ENCODE measurements at places on chromosomes 5 and 9.

- no peak for DNase-seq
Observed at GRCh38 chr5:53454719-53455000, 25.8 kb upstream of the FST start.

DNA sequence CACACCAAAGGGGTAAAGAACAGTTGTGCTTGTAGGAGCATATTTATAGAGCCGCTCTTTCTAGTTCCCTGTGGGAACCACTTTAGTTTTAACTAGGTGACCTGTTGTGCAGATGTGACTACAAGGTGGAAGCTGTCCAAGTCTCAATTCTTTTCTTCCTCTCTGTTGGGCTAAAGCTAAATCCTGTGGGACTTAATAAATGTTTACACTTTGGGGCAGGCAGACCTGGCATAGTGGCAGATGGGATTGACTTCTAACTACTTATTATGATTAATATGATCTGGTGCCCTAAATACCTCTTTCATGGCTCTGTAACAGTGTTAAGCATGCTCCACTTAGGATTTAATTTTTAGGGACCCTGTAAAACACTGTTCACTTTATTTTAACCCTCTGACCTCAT is 265.3 kb downstream of the KCTD16 start:
- no peak for DNase-seq

DNA sequence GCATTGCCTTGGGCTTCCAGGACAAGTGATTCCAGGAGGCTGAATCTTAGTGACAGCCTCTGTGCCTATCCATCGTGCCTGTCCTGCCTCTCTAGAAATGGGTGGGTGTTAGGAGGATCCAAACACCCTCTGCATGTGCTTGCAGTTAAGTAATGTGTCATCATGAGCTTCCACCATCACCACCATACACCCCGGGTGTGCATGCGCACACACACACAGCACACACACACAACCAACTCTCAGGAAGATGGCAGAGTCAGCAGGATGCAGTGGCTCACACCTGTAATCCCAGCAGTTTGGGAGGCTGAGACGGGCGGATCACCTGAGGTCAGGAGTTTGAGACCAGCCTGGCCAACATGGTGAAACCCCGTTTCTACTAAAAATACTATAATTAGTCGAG is 22.8 kb upstream of the CERCAM start:
- DNase-seq: no peak

- DNase-seq: peak; percentile 61
Observed at GRCh38 chr9:98248737-98249474, 6.5 kb downstream of the TBC1D2 start.

DNA sequence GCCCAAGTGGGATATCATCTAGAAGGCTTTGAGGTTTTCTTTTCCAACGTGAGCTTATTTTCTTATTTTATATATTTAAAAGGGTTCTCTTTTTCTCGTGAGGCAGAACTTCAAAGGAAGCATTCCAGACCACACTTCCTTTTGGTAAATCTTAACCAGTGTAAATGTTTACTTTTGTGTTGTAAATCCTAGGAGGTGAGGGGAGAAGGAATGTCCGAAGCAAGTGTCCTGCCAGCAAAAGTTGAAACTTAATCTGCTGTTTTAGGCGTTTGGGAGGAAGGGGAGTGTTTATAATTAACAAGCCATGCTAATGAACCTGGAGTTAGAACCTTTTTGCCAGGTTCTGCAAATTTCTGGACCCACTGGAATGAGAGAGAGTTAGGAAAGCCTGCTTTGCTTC is 37.9 kb downstream of the WWC1 start:
- no peak for DNase-seq

DNA sequence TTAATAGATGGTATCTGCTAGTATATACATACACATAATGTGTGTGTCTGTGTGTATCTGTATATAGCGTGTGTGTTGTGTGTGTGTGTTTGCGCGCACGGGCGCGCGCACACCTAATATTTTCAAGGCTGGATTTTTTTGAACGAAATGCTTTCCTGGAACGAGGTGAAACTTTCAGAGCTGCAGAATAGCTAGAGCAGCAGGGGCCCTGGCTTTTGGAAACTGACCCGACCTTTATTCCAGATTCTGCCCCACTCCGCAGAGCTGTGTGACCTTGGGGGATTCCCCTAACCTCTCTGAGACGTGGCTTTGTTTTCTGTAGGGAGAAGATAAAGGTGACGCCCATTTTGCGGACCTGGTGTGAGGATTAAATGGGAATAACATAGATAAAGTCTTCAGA is 757 bp downstream of the FXN start:
- no peak for DNase-seq

GRCh38 chr9:72894342-72894741 is 58.5 kb downstream of the ALDH1A1 start:
- no peak for DNase-seq

GRCh38 chr5:109929911-109930310 is 240.2 kb downstream of the MAN2A1 start:
- DNase-seq: no peak

DNA sequence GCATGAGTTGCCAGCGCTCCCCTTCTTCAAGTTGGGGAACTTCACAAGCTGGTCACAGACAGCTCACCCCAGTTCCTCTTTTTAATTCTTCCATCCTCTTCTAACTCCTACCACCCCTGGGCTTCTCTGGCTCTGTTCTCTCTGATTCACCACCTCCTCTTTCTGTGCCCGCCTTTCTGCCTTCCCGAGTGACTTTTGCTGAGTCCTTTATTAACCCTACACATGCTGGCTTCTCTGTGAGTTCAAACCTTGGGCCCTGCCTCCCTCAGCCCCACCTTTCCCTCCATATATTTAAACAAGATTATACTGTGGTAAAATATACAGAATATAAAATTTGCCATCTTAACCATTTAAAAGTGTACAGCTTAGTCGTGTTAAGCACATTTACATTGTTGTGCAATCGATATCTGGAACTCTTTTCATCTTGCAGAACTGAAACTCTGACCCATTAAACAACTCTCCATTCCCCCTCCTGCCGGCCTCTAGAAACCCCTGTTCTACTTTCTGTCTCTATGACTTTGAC is 32.0 kb downstream of the SLC46A2 start:
- DNase-seq: no peak

DNA sequence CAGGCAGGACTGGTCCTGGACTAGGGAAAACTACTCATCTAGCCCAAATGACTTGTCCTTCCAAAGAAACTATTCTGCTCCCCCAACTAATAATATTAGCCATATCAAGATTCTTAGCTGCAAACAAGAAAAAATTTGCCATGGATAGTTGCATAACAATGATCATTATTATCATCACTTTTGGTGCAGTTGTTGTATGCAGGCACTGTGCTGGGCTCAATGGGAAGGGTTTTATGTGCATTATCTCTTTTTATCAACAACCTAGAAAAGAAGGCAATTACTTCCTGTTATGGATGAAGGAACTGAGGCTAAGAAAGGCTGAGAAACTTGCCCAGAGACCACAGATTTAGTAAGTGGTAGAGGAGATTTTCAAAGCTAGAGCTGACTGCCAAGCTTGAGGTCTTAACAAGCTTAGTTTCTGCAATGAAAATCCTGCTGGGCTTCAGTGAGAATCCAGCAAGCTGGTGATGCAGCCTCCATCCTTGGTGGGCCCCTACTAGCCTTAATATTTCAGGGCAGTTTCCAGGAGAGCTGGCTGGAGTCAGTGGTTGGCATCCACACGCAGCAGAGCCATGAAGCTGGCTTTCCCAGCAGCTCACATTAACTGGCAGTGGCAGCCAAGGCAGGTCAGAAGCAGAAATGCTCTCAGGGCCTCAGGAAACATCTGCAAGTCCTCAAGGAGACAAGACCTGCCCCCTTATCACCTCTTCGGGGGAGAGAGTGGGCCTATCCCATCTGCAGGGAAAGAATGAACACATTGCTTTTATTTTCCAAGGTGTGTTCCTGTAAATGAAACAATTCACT is 20.5 kb upstream of the MEGF9 start:
- no peak for DNase-seq

DNA sequence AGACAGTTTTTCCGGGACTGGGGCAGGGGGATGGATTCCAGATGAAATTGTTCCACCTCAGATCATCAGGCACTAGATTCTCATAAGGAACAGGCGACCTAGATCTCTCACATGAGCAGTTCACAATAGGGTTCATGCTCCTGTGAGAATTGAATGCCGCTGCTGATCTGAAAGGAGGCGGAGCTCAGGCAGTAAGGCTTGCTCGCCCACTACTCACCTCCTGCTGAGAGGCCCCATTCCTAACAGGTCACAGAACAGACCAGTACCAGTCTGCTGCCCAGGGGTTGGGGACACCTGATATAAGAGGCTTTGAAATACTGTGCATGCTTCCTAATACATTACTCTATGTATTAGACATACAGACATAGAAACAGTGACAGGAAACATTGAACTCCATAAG is 41.1 kb downstream of the PTPRD start:
- DNase-seq: no peak

DNA sequence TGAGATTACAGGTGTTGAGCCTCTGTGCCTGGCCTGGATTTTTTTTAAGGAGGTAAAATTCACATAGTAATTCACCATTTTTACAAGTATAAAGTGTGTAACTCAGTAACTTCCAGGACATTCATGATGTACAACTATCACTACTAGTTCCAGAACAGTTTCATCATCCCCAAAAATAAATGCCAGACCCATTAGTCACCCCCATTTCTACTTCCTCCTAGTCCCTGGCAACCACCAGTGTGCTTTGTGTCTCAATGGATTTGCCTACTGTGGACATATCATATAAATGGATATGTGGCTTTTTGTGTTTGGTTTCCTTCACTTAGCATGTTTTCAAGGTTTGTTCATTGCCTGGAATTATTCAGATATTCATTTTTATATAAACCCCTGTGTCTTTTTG is 72.5 kb upstream of the PANK3 start:
- no peak for DNase-seq

GRCh38 chr5:439636-440035 is 3.3 kb upstream of the EXOC3 start:
- no peak for DNase-seq
